ENCODE measurements at places on chromosomes 3 and 15. TPM values are rescaled to one million over a fixed set of nuclear protein-coding genes. Genes with fewer than 3 reads are reported as not detected.
A peak's percentile ranks its signal among the peaks of the same experiment; 100 is the strongest.

GRCh38 chr3:39541917-39542329 is 74.4 kb downstream of the MOBP start:
- DNase-seq: peak; percentile 12

ALCAM gene
- polyA plus RNA-seq: 57.1 TPM

DNA sequence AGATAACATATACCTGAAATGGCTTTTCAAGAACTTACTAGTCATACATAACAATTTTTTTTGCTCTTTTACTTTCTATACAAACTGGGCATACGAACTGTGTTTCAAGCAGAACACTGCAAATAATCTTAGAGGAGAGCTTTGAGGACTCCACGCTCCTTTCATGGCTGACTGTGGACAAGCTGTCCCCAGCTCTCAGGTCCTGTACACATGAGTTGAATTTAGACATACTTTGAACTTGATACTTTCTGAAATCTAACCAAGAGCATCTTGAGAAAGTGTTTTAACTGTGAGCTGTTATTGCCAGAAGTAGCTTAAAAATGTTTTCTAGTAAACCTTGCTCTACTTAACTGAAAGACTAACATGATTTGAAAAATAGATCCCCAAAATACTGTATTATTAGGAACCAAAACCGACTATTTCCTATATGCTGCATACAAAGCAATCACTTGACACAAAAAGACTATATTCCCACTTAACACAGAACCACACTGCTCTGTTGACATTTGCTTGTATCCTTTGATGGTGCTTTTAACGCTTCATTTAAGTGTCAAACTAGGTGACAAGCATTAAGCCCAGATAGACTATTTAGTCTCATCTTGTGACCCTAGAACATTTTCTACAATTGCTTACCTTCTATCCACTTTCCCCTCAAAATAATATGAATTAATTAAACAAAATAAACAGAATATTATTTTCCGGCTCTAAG is 755.8 kb downstream of the ROBO1 start:
- no peak for DNase-seq

DNA sequence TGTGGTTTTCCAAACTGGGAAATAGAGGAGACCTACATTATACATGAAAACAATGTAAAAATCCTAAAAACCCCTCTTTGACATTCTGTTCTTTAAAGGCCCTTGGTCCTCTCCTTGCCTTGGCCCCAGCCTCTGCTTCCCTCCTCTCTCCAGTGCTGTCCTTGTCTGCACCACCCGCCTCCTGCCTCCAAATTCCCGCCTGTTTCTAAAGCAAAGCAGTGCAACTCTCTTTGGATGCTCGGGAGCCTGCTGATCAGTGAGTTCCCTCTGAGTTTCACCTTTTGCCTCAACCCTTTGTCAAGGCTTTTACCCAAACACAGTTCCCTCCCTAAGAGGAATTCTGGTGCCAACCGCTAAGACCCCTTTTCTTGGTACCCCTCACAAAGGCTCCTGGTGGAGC is 8.0 kb downstream of the ANKDD1A start:
- no peak for DNase-seq

DUOX2 gene
- 0.03 TPM for polyA plus RNA-seq

SEMA3G gene
- polyA plus RNA-seq: 0.13 TPM

DNA sequence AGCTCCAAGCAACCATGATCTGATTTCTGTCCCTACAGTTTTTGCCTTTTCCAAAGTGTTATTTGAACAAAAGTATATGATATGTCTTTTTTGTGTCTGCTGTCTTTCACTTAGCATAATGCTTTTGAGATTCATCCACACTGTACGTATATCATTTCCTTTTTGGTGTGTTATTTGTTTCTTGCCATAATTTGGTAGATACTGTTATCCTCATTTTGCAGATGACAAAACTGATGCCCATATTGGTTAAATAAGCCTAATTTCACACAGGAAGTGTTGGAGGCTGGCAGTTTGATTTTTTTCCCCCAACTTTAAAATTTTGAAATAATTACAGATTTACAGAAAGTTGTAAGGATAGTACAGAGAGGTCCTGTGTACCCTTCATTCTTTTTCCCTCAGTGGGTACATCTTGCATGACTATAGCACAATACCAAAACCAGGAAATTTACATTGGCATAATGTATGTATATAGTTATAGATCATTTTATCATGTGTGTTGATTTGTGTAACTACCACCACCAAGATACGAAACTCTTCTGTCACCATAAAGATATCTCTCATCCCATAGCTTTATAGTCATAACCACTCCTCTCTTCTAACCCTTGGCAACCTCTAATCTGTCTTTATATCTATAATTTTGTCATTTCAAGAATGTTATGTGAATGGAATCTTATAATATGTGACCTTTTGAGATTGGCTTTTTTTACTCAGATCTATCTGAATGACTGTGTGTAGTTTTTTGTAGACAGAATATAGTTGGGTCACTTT is 55.6 kb downstream of the RASA2 start:
- no peak for DNase-seq

Measured in A549 (cell line).